Activated T-cell treated with anti-CD3 and anti-CD28 coated beads, Interleukin-2, amount 50 U/mL, for 48 hours (primary cell): ENCODE measurements at places on chromosomes 2 and 18.

DNA sequence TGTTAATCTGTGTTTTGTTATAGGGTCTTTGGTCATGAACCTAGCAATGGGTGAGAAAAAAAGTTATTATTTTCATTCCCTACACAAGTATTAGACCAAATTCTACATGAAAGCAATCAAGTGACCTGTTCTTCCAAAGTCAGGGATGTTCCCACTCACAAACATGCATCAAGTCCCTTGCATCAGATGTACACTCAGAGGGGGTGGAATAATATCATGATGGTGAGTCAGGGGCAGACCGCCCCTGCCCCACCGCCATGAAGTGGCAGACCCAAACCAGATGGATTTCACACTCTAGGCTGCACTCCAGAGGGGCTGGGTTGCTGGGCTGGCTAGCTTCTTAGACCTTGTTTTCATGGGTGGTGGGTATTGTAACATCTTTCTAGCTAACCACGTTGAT lies 91.4 kb downstream of the ACAA2 start:
- no peak for DNase-seq

DNA sequence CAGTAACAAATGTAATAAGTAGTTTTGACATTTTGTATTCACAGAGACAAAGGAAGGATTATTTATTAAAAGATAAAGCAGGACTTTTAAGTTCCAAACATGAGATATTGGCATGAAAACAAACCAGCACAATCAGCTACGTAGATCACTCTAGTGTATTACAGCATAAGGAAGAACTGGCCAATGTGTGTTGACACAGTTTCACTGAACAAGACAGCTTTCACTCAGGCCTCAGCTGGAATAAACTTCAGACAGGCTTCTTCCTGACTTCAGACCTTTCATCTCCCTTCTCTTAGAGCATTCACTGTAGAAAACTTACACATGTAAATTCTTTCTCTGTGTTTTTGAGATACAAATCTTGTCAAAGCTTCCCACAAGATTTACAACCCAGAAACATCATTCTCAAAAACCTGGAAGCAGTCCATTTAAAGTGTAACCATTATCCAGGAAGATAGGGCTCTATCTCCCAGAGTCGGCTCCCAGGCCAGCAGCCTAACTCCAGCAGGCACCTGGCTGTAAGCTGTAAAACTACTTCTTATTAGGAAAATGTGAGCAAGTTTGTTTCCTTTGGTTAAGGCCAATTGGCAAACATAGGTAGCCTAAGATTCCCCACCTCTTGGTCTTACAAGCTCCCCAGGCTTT lies 768.3 kb upstream of the CDH7 start:
- no peak for DNase-seq

DNA sequence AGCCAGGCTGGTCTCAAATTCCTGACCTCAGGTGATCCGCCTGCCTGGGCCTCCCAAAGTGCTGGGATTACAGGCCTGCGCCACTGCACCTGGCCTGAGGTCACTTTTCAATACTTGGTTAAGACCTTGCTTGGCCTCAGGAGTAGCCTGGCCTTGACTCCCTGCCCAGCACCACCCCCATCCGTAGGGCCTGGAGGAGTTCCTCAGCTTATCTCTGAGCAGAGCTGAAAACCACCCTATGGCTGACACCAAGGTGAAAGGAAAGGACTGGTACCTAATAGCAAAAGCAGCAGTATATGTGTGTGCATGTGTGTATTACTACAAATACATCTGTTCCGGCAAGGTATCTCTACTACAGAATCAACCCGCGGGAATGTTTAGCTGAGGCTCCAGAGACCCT lies 56.0 kb downstream of the STEAP3 start:
- no peak for DNase-seq

DNA sequence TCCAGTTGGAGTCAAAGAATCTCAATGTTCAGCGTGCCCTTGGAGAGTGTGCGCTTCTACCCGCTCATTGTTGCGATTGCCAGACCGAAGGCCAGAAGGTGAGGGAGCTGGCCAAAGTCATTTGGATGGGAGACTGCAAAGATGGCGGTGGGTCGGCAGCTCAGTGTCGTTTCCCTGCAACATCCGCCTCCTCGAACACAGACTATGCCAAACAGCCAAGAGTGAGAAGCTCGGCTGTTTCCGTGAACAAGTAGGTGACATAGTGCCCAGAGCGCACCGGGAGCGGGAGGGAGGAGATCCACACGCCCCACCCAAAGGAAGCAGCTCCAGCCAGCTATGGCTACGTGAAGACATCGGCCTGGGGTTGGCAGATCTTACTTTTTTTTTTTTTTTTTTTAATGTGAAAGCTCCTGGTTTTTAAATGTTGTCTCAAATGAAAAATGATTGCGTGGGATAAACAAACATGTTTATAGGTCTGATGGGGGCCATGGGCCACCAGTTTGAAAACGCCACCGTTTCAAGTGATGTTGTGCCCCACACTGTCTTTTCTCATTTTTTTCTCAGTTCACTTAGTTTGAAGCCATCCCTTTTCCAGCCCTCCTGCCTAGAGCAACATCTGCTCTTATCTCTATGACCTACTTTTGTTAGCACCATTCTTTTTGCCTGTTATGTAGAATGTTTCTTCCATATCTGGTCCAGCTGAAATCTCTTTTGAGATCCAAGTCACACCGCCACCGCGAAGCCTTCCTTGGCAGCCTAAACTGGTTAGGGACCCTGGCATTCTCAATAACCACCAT lies 682.4 kb downstream of the RNF144A start:
- no peak for DNase-seq

GRCh38 chr18:34709750-34710441 lies at the start of gene DTNA:
Gene DTNA (plus strand): TSS chr18:34710298. CDS start chr18:34755977, 45,679 bp downstream.
- no peak for DNase-seq

- DNase-seq, result no peak
These were observed 380.4 kb downstream of the CLIP4 start for GRCh38 chr2:29495536-29496060.

- DNase-seq, result no peak
These were observed 674.1 kb downstream of the NYAP2 start for GRCh38 chr2:226073496-226074160.

- DNase-seq, result no peak
These were observed 321.2 kb upstream of the CXCR4 start for GRCh38 chr2:136439064-136439676.
